ENCODE measurements at places on chromosomes 5 and 9.

GRCh38 chr5:41176952-41177351, 36.4 kb downstream of the C6 start:
- no peak for DNase-seq

GRCh38 chr5:109410389-109411148, 795 bp upstream of the PJA2 start:
- DNase-seq, result no peak

DNA sequence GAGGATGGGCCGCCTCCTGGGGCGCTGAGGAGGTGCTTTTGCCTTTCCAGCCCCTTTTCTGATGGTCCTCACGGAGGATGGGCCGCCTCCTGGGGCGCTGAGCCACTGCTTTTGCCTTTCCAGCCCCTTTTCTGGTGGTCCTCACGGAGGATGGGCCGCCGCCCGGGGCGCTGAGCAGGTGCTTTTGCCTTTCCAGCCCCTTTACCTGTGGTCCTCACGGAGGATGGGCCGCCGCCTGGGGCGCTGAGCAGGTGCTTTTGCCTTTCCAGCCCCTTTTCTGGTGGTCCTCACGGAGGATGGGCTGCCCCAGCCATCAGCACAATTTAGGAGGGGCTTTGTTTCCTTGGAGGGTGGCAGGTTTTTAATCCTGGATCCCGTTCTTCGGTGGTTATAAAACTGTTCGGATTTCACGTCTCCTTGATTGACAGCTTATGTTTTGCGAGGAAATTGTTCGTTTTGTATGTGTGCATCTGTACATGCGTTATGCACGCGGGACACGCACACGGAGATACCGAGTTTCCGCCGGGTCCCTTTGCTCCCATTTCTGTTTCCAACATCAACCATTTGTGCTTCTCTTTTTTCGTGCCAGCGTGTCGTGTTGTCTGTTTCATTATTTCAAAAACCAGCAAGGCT, 34.7 kb upstream of the SLC9A3 start:
- DNase-seq, result no peak

- no peak for DNase-seq
Measured at GRCh38 chr5:170504616-170505266, 921 bp downstream of the KCNIP1 start.

DNA sequence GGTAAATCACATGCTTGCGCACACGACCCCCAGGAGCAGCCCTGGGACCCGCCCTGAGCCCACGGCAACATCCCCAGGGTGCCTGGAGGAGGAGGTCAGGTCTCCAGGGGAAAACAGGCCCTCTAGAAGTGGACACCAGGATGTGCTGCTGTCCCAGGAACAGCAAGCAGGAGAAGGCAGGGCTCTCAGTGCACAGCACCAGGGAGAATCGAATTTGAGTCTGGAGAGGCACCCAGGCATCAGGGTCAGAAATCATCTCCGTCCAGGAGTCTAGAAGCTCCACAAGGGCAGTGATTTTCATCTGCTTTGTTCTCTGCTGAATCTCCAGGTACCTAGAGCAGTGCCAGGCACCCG, 93.6 kb downstream of the PAX5 start:
- no peak for DNase-seq

GRCh38 chr5:6576861-6577501, 55.9 kb downstream of the NSUN2 start:
- no peak for DNase-seq

DNA sequence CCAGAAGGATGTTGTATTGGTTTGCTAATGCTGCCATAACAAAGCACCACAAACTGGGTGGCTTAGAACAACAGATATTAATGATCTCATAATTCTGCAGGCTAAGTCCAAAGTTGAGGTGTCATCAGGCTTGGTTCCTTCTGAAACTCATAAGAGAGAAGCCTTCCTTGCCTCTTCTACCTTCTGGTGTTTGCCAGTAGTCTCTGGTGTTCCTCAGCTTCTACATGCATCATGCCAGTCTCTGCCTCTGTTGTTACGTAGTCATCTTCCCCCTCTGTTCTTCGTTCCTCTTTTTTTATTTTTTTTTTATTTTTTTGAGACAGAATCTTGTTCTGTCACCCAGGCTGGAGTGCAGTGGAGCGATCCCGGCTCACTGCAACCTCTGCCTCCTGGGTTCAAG, 61.8 kb downstream of the LRRC70 start:
- no peak for DNase-seq

GRCh38 chr9:14213504-14213903, 100.4 kb downstream of the NFIB start:
- no peak for DNase-seq

DNA sequence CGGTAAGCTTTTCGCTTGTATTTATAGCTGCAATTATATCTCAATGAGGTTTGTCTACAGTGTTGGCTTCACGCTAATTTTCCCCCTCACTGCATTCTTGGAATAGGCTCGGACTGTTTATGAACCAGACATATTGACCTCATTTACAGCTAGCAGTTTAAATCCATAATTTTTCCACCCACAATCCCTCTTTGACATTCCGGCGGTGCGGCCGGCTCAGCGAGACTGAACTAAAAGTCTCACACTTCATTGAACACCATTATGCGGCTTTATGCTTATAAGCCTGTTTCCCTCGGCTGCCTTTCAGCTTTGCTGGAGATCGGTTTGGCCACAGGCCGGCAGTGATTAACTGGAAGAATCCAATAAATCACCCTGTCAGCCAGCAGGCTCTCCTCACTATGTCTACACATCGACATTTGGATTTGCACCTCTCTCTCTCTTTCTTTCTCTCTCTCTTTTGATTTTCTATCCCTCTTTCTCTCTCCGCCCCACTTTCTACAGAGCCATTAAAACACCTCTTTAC, 315.0 kb upstream of the TLE4 start:
- no peak for DNase-seq

GRCh38 chr5:146499680-146500079, 16.3 kb downstream of the GPR151 start:
- no peak for DNase-seq

DNA sequence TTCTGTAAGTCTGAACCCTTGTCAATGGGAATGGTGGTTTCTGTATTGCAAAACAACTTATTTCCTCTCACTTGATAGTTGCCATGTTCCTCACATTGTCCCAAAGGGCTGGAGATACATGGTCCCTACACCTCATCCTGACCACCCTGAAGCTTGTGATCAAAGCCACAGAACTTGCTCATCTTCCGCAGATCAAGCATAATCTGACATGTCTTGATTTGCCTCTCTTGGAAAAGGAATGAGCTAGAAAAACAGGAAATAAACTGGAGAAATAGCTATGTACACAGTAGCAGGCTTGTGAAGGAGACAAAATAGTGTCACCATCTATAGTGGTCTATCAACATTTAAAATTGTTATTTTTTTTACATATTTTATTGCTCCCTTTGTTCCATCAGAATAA, 871.9 kb upstream of the C9orf72 start:
- DNase-seq, result no peak

GRCh38 chr5:18202164-18202563, 567.9 kb downstream of the TAF11L14 start:
- no peak for DNase-seq

- DNase-seq, result no peak
Measured at GRCh38 chr5:7659420-7659819, 191.5 kb downstream of the CFAP90 start.

- no peak for DNase-seq
Measured at GRCh38 chr5:89281766-89282553, 399.0 kb upstream of the MEF2C start.
